NCI-H1092 treated with DMSO at 0.1 percent for 48 hours (cell line): ENCODE measurements at places on chromosomes 12 and 14.
A peak's percentile ranks its signal among the peaks of the same experiment; 100 is the strongest.

- DNase-seq, result no peak
These were observed 176.1 kb downstream of the BCAT1 start for GRCh38 chr12:24772813-24773212.

DNA sequence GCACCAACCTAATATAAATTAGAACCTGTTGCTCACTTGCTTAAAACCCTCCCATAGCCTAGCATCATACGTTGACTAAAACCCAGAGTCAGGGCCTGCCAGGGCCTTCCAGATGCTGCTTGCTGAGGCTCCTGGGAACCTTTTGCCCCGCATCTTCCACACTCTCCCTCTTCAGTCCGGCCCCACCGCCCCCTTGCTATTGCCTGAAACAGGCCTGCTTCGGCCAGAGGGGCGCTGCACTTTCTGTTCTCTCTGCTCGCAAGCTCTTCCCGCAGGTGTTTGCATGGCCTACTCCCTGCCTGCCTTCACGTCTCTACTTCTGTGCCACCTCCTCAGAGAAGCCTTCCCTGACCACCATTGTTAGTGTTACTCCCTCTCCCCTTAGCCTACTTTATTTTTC is 13.7 kb upstream of the TCTN2 start:
- DNase-seq, result no peak

GRCh38 chr14:59565087-59565486 is 11.5 kb downstream of the CCDC175 start:
- DNase-seq, result no peak

- DNase-seq, result no peak
These were observed 31.5 kb upstream of the FGF6 start for GRCh38 chr12:4477129-4477528.

DNA sequence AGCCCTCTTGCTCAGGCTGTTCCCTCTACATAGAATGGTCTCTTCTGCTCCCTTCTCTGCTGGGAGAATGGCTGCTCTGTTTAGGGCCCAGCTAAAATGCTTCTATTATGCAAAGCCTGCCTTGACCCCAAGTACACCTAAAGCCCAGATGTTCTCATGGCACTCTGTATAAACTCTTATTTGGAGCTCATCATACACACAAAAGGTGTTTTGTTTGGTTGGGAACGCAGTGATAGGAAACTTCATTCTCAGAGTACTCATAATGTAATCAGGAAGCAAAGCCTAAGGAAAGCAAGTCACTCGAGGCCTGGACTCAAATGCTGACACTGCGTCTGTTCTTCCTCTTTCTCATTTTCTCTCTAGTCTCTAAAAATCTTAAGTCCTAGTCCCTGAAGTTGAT is 38.2 kb upstream of the SYCP3 start:
- DNase-seq, result no peak

DNA sequence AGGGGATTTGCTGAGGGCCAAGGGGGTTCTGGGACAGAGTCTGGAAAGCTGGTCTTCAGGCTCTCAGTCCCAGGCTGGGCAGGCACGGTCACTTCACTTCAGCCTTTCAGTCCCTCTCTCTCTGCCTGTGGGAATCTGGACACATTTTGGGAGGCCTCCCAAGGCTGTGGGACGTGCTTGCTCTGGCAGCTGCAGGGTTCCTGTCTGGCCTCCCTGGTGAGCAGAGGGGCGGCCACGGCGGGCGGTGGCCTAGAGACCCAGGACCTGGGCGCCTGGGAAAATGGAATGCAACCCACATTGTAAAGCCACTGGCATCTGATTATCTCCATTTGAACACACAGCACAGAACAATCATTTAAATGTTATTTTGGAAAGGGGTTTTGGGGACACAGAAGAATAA is 10.1 kb upstream of the ALDH2 start:
- no peak for DNase-seq

DNA sequence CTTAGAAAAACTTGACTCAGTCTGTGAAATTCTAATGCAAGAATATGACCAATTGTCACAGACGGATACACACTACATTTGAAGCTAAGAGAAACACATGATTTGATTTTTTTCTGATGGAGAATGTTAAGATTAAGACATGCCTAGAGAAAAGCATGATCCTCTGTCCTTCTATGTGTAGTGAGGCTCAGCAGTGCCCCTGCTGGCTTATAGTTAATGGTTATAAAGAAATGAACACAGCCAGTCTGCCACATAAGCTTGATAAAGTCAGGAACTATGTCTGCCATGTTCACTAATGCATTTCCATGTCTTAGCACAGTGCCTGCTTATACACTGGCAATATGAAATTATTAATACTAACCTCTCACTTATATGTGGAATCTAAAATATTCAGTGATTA is 168.1 kb upstream of the DAAM1 start:
- DNase-seq, result peak; percentile 25

- DNase-seq, result no peak
These were observed 99.1 kb upstream of the DYNC1H1 start for GRCh38 chr14:101865288-101865687.

DNA sequence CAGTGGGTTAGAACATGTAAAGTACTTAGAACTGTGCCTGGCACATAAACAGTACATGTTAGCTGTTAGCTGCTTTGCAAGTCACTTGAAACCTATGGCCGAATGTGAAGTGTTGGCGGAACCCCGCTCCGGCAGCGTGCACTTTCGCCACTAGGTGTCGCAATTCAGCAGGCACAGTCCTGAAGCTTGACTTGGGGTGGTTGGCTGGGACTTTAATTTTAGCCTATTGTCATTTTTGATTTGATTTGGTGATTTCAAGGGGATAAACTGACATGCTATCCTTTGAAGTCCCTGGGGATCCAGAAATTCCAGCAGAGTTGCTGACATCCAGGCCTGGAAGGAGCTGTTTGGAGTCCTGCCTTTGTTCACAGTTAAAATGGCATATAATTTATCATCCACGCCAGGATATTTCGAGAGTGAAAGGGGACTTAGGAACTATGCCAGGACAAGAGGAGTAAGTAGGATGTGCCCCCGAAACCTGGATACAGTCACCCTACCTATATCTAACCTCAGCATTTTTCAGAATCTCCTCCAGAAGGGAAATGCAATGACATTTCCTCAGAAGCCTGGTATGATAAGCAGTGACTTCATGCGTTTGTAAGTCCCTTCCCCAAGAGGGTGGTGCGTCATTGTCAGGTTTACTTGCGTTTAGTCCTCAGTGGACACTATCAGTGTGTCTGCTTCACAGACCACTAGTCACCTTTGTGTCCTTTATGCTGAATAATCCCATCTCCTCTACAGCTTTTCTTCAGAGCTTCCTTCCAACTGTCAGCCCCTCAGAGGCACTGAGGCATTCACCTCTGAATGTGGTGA is 3.5 kb upstream of the TSPAN9 start:
- peak; percentile 73 for DNase-seq

DNA sequence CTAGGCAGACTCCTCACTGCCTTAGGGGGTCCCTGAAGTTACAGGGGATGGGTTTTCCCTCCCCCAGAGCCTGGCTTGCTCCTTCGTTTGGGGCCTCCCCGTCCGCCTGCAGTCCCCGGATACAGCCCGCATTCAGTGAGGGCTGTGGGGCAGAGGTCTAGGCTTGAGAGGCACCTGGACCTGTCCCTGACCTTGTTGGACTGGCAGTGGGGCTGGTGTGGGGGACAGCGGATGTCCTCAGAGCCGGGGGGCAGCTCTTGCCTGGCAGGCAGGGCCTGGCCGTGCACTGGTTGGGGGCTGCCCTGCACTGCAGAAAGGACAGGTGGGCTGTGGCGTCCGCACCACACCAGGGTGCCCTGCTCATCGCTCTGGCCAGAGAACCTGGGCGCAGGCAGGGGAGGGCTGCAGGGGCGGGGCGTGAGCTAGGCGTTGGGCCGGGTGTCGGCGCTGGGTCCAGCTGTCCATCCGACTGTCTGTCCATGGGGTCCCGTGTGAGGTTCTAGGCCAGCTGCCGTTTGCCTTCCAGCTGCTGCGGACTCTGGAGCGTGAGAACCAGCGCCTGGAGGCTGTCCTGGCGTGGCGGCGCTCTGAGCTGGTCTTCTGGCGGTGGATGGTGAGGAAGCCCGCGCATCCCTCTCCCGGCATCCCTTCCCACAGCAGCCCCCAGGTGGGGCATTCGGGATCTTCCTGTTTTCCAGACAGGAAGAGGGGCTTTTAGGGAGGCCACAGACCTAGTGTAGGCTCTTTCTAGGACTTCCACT is 6.0 kb downstream of the TEDC1 start:
- DNase-seq, result no peak

GRCh38 chr12:28535216-28535615 is 345.0 kb downstream of the CCDC91 start:
- DNase-seq, result no peak

- no peak for DNase-seq
These were observed 341.0 kb upstream of the FKBP4 start for GRCh38 chr12:2453761-2454090.

- no peak for DNase-seq
These were observed 6.8 kb downstream of the PLEKHG3 start for GRCh38 chr14:64711039-64711438.

DNA sequence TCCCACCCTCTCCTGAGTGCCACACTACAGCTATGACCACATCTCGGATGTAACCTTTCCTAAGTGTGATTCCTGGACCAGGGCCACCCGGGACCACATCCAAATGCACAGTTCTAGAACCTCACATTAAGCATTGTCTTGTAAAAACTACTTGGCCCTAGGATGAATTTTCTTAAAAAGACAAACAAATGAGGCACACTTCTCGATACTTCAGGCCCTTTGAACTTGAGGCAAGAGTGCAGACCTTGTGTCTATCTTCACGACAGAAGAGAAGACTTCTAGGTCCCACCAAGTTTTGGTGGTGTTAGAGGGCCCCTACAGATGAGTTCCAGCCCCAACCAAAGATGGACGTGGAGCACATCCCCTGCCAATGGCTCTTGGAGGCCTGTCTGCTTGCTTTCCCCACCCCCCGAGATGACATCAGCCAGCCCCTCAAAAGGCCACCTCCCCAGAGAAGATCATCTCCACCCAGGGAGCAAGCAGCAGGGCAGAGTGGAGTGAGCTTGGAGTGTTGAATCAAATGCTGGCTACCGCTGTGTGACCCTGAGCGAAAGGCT is 9.3 kb downstream of the ISCU start:
- no peak for DNase-seq

- DNase-seq, result no peak
These were observed 140.9 kb upstream of the SRRM4 start for GRCh38 chr12:118840399-118840798.

DNA sequence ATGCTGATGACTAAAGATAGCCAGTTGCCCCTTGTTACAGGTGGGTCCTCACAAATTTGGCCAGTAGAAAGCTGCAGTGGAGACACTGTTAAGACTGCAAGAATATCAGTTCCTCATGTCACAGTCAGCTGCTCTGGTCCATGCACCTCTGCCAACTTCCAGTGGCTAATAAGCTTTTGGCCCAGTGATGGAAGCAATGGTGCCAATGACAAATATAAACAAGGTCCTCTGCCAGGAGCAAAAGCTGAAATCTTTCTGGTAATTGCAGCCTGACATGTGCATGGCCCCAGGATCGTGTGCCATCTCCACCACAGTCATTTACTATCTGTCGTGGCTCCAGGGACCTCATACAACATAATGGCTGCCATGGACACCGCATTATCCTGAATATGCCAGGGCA is 85.4 kb upstream of the TMEM260 start:
- no peak for DNase-seq

GRCh38 chr14:36672095-36672494 is 10.4 kb downstream of the PAX9 start:
- DNase-seq, result no peak

DNA sequence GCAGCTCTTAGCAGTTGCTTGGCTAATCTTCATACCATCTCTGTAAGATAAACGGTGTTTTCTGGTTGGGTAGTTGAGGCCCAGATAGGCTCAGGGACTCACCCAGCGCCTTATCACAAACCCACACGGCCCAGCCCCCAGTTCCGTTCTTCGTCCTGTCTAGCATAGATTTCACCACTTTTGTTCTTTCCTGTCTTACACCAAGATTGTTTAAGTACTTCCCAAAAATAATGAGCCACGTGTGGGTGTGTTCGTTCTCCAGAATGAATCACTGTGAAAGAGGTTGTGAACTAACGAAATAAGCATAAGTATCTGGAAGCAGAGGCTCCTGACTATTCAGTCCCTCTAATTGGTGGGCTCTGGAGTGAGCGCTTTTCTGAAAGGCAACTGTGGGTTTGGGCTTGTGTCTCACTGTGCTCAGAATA is 21.4 kb downstream of the ACVR1B start:
- DNase-seq, result no peak

DNA sequence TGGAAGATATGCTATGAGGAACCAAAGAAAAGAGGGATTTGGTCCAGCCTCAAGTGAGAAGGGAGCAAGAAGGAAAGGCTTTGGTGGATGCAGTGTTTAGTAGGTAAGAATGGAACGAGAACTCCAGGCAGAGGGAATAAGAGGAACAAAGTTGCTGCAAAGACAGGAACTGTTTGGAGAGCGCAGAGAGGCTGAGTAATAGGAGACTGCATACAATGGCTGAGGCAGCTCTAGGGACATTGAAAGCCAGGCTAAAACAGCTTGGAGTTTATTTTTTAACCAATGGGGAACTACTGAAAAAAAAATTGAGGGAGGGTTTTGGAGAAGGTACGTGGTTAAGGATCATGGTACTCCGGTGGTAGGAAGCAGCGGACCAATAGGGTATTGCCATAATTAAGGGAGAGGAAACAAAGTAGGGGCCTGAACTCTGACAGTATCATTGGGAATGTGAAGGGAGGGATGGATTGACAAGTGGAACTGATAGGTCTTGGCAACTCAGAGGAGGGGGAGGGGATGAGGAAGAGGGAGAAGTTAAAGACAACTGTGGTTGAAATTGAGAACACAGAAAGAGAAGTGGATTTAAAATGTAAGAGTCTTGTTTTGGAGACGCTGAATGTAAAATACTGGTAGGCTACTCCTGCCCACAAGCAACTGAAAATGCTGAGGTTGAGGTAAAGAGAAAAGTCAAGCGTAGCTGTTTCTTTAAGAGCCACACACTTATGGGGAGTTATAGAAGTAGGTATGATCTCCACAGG is 4.8 kb downstream of the ASCL4 start:
- DNase-seq, result no peak

- DNase-seq, result no peak
These were observed 8.1 kb downstream of the BCL7A start for GRCh38 chr12:122029620-122030423.

DNA sequence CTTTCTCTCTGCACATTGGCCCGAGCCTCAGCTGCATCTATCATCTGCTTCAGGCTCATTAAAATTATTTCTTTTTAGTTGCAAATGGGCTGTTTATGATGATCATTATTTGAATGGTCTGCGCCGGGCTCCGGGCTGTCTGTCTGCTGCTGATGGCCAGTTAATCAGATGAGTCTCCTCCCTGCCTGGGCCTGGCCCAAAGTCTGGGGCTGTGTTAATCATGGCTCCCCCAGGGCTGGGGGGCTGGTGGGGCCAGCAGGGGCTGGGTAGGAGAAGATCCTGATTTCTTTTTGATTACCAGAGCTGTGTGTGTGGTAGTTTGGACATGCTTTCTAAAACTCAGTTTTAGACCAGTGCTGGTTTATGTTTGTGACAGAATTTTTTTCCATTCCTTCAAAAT is 159.1 kb downstream of the PHETA1 start:
- DNase-seq, result no peak

GRCh38 chr14:90056826-90057225 is 5.0 kb upstream of the KCNK13 start:
- no peak for DNase-seq

DNA sequence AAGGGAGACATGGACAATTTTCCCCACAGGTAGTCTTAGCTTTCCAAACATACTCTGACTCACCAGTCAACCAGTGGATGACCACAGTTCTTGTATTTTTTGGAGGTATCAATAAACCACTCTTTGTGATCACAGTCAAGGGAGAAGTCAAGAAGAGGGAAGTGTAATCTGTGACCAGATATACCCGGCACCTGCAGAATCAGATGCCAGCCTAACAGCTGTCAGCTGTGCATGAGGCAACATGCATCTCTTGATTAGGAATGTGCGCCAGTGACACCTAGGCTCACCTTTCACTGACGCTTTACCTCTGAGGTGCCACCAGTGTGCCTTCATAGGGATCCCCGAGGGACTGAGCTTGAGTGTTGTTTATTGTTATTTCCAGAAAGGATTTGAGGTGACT is 20.0 kb downstream of the PROX2 start:
- DNase-seq, result no peak
